Stimulated activated CD8-positive, alpha-beta memory T cell treated with anti-CD3 and anti-CD28 coated beads, Interleukin-4, amount 100 ng/mL, for 4 hours (primary cell): ENCODE measurements at places on chromosomes 16 and 17.

GRCh38 chr16:2970563-2970962, 1.4 kb downstream of the PAQR4 start:
- DNase-seq, result no peak

DNA sequence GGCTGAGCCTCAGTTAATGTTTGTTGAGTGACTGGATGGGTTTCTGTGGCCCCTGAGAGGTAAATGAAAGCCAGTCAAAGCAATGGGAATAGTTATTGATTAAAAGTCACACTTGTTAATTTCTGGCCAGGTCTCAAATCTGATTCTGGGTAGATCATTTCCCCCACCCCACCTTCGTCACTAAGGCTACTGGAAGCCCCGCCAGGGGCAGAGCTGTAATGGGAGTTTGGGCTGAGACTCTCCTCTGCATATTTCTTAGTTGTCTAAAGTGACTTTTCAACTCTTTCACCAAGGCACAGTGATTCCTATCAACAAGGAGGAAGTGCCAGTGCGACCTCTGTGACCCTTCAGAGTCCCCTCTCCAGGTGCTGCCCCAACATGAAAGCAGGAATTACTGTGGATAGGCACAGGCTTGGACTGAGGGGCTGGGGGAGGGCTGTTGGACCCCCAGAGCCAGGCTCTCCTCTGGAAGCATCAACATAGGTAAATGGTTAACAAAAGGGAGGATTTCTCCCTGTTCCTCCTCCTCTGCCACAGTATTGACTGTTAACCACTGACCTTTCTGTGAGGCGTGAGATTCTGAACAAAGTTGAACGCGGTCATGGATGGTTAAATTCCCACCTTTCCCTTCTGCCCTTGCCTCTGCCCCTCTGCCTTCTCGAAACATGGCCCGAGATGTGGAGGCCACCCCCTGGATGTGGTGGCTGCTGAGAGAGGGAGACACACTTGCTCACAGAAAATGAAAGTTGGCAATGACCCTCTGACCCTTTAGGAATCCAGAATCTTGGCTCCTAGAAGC, 20.8 kb upstream of the TBX2 start:
- DNase-seq, result no peak

- DNase-seq, result no peak
Observed at GRCh38 chr16:30659507-30660423, 1.5 kb downstream of the FBRS start.

- DNase-seq, result no peak
Observed at GRCh38 chr17:32960815-32961214, 30.8 kb upstream of the SPACA3 start.

DNA sequence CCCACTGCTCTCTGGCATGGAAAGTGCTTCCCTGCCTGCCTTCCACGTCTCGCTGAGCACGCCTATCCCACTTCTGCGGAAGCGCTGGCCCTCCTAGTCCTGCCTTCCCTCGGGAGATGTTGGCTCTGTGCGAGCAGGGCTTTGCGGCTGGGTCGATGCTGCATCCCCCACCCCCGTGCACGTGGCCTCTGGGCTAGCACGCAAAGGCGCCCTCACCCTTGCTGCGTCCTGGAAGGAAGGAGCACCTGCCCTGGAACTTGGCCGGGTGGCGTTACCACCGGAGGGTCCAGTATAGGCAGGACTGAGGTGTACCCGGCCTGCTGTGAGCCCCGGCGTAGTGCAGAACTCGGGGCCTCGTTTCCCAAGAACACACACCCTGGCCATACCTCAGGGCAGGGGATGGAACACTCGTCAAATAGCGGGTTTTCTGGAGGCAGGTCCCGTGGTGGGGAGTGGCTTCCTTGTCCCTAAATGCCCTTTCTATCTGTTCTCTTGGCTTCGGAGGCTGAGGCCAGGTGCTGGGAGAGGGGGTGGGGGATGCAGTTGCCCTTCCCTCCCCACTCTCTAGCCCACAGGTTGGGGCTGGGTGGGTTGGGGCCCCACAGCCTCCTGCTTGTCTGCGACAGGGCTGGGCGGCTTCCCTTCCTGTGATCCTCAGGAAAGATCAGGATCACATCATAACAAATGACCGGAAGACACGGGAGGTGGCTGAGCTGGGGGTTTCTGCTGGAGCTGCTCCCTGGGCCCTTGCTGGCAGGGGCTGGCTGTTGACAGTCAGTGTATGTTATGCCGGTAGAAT, 17.4 kb downstream of the BAIAP2 start:
- DNase-seq, result no peak

- DNase-seq, result peak; percentile 13
Observed at GRCh38 chr17:35947156-35947585, 3.7 kb upstream of the LYZL6 start.

DNA sequence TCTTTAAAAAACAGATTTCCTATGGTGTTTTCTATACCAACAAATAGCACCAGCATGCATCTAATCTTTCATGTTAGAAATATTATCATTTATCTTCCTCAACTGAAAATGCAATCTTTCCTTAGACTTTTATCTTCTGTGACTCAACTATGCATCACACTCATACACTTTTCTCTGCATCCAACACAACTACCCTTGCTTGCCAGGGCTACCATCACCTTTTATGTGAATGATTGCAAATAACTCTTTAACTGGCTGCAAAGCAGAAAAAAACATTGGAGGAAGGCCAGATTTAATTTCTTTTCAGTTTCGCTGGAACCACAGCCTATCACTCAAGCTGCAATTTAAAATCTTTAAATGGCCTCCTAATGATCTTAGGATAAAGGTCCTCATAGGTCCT, 212.9 kb downstream of the CDH8 start:
- no peak for DNase-seq

DNA sequence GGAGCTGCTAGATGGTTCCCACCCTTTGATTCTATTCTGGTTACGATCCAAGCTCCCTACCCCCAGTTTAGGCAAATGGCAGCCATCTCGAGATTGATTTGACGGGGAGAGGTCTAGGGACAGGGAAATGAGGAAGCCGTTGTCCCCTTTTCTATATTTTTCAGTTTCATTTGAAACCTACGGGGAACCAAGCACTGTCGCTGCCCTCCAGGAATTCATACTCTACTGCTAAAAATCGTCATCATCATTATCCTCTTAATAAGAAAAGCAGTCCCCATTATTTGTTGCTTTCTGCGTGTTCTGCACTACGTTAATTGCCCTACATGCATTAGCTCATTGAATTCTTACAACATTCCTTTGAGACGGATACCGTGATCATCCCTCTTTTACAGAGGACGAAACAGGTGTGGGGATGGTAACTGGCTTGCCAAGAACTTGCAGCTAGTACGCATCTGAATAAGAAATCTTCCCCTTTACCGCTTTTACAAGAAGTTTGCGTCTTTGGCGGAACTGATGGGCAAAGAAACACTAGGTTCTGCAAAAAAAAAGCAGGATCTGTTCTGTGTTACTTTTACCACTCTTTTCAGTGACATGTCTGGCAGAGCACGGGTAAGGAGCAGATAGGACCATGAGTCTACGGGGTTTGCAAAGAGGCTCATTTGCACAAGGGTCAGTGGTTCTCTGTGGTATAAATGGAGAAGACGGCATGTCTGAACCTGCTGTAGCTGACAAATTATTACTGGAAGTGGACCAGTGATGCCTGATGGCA, 1.1 kb downstream of the CCP110 start:
- no peak for DNase-seq

DNA sequence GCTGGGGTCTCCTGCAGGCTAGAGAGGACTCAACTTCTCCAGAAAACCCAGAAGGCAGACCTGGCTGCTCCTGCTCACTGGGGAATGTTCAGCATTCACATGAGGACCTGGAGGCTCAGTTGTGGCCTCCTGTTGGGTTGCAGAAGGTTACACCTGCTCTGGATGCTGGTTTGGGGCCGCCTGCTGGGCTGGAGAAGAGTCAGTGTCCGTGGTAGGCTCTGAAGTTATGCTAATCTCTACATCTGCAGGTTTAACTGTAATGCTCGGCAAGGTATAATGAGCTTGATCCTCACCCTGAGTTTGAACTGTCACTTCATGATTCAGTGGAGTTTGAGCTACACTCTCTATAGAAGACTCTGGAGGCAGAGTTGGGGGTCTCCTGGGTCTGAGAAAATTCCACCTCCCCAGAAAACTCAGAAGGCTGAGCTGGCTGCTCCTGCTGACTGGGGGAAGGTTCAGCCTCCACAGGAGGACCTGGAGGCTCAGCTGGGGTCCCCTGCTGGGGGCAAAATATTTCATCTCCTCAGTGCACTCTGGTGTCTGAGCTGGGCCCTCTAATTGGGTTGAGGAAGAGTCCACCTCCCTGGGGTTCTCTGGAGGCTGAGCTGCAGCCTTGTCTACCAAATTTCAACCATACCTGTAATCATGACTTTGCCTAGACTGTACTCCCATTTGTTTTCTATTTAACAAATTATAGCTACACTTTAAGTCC, 23.5 kb downstream of the RDM1 start:
- DNase-seq, result no peak
